ENCODE measurements at places on chromosomes 2 and 18.

DNA sequence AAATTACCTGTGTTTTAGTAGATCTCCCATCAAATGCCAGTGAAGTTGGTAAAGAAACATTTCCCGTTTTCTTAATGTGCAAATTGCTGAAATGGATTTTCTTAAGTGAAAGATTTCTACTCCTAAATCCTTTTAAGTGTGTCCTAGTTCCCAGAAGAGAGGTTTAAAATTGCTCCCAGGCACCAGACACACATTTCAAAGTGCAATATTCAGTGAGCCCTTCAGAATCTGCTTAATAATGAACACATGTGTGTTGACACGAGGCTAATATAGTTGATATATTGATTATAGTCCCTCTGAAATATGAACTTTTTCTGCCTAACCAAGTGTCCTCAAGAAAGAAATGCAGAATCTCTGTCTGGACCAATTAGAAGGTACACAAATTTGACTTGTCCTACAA lies 861.7 kb upstream of the CNTNAP5 start:
- DNase-seq, result no peak

DNA sequence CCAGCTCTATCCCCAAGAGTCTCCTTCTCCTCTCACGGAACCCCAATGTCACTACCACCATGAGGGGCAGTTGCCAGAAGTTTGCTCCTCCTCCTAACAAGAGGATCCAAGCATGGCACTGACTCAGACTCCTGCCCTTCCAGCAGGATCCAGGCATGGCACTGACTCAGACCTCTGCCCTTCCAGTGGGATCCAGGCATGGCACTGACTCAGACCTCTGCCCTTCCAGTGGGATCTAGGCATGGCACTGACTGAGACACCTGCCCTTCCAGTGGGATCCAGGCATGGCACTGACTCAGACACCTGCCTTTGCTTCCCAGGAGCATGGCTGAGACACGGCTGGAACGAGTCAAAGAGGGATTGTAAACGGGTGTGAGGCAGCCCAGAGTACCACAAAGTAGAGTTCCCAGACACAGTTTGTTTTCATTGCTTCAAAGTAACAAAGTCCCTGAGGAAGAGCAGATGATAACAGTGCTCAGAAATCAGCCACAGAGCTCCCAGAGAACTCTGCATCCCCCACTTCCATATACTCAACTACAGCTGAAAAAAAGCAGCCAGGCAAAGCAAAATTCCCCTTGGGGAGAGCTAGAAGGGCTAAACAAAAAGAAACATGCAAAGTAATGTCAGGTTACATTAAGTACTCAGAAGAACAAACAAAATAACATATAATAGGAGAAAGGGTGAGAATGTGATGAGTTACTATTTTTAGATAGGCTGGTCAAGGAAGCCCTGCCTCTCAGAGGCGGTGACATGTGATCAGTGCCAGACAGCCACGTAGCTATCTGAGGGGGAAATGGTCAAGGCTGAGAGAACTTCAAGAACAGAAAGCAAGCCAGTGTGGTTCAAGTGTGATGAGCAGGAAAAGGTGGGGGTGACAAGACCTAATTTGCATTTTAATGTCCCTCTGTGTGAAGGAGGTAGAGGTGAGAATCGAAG lies 3.0 kb downstream of the BUB1 start:
- DNase-seq, result no peak

- no peak for DNase-seq
These were observed 467.5 kb downstream of the XIRP2 start for GRCh38 chr2:167355821-167356220.

DNA sequence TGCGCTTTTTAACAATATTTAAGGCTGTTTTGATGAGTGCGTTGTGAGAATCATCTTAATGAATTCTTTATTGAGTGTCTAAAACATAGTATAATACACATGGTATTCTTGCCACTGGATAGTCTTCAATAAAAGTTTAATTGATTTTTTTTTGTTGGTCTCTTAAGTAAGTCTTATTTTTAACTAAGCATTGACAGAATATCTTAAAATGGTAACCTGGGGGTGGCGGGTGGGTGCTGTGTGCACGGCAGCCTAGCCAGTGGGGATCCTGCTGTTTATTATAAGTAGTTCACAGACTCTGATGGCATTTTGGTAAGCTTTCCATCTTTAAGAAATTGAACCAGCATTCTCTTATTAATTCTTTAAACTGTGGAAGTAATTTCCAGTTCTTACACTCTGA lies 6.0 kb downstream of the SOX11 start:
- no peak for DNase-seq

GRCh38 chr2:239824866-239825704 lies 200.1 kb downstream of the NDUFA10 start:
- no peak for DNase-seq

DNA sequence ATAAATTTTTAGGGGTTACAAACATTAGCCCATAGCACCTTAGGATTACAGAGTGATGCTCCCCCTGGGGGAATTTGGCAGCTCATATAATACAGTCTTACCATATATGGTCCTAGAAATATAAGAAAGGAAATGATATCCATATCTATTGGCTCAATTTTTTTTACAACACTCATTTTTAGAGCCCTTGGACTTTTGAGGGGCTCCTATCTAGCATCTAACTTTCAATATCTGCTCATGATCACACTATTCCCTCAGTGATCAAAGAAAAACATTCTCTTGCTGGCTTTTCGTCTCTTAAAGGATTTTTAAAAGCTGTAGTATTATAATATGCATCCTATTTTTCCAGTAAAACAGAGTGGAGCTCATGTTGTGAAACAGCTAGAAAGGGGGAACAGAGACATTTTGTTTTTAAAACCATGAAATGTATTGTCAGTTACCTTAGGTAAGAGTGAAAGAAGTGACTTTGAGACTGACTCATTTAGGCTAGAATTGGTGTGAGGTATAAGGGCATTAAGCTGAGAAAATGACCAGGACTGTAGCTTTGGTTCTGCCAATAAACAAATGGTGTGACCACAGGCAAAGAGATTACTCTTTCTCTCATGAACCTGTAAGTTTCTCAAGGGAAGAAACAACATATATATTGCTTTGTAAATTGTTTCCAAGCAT lies 65.8 kb downstream of the ALPK2 start:
- DNase-seq, result no peak

DNA sequence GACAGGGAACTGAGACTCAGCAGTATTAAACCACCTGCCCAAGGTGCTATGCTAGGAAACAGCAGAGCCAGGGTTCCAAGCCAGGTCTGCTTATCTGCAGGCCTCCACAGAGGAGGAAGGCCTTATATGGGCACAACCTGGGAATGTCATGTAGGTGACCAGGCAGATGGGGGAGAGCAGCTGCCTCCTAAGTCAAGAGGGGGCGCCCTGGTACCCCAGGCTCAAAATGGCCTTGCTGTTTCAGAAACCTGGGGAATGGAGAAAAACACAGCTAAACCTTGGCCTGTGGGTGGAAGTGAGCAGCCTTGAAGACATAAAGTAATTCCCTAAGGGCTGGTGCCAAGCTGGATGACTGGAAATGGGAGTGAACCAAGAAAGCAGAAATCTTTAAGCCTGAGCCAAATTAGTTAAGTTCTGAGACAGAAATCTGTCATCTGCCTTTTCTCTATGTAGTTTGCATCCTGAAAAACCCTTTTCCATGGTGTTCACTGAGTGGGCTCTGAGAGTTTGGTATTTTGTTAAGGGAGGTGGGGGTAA lies 79.1 kb downstream of the MAPK4 start:
- no peak for DNase-seq

GRCh38 chr2:42722320-42723190 lies 41.4 kb downstream of the OXER1 start:
- no peak for DNase-seq

GRCh38 chr2:143577489-143577888 lies 448.3 kb downstream of the ARHGAP15 start:
- no peak for DNase-seq

GRCh38 chr2:235116885-235117492 lies 165.2 kb downstream of the SH3BP4 start:
- peak; percentile 73 for DNase-seq

GRCh38 chr18:57437402-57437765 lies 2.2 kb downstream of the ONECUT2 start:
- DNase-seq, result peak; percentile 29

- peak; percentile 25 for DNase-seq
These were observed 965 bp upstream of the ELOA2 start for GRCh38 chr18:47036298-47036874.

- DNase-seq, result no peak
These were observed 377.5 kb downstream of the CLIP4 start for GRCh38 chr2:29492701-29493100.
